ENCODE measurements at places on chromosomes 6 and 20.

DNA sequence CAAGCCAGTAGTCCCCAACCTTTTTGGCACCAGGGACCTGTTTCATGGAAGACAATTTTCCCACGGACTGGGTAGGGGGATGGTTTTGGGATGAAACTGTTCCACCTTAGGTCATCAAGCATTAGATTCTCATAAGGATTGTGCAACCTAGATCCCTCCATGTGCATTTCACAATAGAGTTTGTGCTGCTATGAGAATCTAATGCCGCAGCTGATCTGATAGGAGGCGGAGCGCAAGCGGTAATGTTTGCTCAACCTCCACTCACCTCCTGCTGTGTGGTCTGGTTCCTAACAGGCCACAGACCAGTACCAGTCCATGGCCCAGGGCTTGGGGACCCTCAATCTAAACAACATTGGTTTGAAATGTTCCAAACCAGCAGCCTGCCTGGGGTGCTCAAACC is 137.0 kb upstream of the STXBP5 start:
- no peak for DNase-seq

DNA sequence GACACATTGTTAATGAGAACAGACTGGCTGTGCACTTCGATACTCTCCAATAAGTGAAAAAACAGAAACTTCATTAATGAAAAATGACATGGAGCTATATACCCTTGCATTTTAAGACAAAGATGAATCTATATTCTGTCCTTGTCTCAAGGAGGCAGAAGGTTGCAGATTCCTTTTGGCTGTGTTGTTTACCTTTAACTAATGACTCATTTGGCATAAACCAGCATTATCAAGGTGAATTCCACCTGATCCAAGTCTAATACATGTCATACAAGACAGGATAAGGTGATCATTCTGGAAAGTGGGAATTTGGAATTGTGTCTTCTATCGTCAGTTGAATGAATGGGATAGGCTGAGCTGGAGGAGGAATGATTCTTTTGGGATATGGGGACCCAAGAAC is 192.9 kb downstream of the PLCB4 start:
- DNase-seq: no peak

- no peak for DNase-seq
Measured at GRCh38 chr6:10331334-10331968, 83.4 kb downstream of the TFAP2A start.

GRCh38 chr6:18392346-18392877 is 5.3 kb downstream of the RNF144B start:
- DNase-seq: no peak

GRCh38 chr20:47577314-47577713 is 75.6 kb downstream of the NCOA3 start:
- DNase-seq: no peak

- no peak for DNase-seq
Measured at GRCh38 chr20:54545676-54546358, 70.4 kb downstream of the DOK5 start.

- DNase-seq: no peak
Measured at GRCh38 chr20:52852714-52853113, 119.4 kb upstream of the TSHZ2 start.

GRCh38 chr6:1311400-1312202 is at the start of gene FOXQ1:
FOXQ1 (plus strand) TSS chr6:1312098; CDS start chr6:1312705, 607 bp downstream.
- DNase-seq: no peak

DNA sequence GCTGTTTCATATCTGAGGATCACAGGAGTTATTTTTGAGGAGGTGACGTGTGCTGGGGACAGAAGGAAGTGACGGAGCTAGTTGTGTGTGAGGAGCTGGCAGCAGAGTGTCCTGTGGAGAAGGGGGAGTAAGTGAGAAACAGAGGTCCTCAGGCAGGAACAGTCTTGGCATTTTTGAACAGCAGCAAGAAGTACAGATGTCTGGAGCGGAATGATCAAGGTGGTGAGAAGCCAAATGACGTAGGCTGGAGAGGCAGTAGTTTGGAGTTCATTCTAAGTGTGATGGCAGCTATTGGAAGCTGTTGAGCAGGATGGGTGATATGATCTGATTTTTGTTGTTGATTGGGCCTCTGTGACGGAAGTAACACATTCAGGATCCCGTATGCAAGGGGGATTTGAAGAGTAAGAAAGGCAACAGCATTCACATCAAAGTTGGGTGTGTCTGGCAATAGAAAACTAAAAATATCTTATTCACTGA is 52.3 kb downstream of the SOBP start:
- no peak for DNase-seq

DNA sequence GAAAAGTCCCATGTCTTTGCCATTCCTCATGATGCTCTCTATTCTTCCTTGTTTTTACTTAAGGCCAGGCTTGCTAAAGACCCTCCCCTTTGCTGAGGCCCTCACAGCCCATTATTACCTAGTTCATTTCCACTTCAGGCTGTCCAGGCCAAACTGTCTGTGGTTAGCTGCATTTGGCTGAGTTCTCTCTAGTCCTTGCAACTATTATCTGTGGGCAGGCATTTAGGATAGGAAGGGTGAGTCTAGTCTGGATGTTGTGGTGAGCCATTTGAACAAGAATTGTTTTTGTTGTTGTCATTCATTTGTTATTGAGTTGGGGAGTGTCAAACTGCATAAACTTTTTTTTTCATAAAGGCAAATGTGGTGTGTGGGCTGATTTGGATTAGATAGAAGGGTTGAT is 182.4 kb downstream of the CD109 start:
- DNase-seq: no peak

DNA sequence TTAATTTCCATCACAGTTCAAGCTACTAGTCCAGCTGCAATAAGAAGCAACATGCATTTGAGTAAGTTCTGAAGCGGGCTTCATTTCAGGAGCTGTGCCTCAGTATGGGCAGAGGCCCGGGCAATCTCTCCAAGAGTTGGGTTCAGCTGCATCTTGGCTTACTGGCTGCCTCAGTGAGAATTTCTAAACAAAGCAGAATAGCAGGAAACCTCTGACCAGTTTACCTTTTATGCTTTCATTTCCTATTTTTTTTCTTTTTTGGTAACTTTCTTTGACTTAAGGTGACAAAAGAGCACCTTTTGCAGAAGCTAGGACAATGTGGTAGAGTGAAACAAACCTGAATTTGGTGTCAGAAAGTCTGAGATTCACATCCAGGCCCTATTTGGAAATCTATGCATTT is 51.0 kb upstream of the FBXO30 start:
- DNase-seq: no peak

GRCh38 chr6:47112317-47112716 is 70.2 kb upstream of the ADGRF1 start:
- no peak for DNase-seq

All from GF-D8 (cell line).